ENCODE measurements at places on chromosomes 5 and 9.

GRCh38 chr9:69223605-69224004, 49.5 kb downstream of the TJP2 start:
- peak; percentile 21 for DNase-seq

- DNase-seq = peak; percentile 57
Observed at GRCh38 chr5:116738239-116738614, 163.6 kb upstream of the SEMA6A start.

DNA sequence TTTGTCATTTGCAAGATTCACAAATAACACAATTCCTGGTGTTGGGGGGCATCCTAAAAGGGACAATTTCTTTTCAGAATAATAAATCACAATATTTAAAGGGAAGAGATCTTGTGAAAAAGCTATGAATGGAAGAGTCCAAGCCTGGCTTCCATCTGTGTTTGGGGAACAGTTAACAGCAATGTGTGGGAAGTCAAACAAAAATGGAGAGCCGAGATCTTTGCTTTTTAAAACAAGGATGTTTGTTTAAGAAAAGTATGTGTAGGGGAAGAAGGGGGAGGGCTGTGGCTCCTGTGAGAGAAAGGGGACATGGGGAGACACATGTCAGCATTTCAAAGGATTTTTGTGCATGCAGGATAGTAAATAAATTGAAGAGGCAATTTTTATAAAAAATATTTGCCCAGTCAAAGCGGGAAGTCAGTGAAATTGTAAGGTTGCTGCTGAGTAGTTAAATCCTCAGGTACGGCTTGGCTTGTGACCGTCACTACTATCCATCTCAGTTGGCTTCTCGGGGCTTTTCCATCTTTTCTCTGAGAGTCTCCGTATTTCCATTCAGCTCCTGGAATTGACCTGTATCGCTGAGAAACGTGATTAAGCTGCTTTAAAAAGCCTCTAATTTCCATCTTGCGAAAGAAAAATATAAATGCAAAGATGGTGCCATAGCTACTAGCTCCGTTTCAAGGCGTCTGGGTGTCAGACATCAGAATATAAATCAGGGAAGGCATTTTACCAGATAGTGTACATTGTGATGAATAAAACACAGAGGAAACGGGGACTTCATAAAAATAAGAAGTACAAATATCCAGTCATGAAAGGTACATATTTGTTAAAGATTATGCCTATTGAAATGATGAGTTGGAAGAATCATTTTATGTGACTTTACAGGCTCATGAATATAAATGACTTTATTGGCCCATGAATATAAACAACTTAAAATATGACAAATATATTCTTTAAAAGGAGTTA, 52.9 kb upstream of the VCAN start:
- no peak for DNase-seq

- DNase-seq = peak; percentile 86
Observed at GRCh38 chr9:114082017-114082762, 4.1 kb upstream of the AMBP start.

DNA sequence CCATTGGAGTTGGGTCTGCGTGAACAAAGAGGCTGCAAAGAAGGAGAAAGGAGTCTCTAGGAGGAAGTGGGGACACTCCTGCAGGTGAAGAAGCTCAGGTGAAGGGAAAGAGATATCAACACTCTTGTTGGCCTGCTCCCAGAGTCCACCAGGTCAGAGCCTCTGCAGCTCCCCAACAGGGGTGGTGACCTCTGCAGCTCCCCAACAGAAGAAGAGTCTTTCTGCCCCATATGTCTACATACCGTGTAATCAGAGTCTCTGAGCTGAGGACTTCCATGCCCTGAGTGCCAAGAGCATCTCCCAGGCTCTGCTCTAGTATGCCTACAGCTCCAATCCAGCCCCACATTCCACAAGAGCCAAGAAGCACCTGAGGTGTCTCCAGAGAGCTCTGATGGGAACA, 67.4 kb upstream of the TRPC7 start:
- no peak for DNase-seq

GRCh38 chr5:59140133-59140532, 557.3 kb downstream of the RAB3C start:
- DNase-seq = no peak

DNA sequence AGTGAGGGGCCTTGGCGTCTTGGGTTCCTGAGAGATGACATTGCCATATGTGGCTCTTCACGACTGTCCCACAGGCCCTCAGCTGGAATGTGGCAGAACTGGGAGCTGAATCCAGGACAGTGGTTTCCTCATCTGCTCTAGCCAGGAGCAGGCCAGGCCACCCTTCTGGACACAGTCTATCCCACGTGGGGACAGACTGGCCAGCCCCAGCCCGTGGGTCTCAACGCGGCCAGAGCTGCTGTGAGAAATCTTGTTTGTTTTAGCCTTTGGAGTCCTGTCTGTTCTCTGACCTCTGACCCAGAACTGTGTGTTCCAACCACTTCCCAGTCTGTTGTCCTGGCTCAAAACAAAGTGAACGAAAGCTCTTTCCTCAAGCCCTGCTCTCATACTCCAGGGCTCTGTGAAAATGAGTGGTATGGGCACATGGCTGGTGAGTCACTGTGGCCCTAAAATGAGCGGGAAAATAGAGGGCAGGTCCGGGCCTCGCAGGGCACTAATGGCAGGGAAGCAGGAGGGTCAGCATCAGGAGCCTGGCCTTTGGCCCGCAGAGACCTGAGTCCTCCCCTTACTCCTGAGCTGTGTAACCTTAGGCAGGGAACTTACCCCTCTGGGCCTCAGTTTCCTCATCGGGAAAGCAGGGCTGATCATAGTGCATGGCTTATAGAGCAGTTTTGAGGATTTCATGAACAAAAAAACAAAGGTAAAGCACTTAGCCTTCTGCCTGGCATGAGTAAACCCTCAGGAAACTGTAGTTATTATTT, 34.8 kb upstream of the GLRX start:
- no peak for DNase-seq

DNA sequence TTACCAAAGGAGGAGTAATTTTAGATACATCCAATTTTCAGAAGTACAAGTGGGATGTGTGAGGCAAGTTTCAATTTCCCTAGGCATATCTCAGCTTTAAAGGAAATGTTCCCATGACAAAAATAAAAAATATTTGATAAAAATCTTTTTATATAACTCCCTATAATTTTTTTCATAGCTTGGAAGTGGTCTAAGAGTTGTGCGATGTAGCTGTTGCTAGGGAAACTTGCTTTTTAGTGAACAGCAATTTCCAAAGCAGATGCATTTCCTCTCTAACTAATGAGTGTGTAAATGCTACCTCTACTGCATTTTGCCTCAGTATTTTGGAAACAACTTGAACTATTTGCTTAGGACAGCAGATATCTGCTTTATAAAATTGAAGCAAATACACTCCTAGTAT, 39.6 kb downstream of the MACIR start:
- DNase-seq = no peak

- DNase-seq = no peak
Observed at GRCh38 chr9:113315231-113315630, 12.1 kb upstream of the RNF183 start.

DNA sequence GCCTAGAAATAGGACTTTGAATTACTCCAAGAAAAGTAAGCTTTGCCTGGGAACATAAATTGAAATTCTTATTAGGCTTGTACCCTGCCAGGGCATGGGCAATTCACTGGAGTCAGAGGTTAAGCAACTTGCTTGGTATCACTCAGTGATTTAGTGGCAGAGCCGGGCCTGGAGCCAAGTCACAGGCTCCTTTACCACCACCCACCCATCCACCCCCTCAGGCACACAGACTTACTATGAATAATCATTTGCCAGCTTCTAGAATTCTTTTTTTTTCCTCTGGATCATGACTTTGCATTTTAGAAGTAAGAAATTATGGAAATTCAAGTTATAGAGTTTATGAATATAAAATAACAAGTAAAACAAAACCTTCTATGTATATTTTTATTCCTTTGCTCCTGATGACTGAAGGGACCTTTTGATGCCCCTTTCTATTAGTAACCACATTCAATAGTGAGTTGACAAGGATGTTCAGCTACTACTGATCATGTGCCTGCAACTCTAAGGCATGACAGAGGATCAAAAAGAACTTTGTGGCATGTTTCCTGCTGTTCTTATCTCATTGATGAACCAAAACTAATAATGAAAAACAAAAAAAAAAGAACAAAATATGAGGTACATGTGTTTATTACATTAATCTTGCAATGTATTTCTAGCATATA, 614.7 kb downstream of the TLR4 start:
- DNase-seq = no peak

Data from SHP77 (cell line).